Motor neuron (in vitro differentiated cells): ENCODE measurements at places on chromosomes 4 and X.

DNA sequence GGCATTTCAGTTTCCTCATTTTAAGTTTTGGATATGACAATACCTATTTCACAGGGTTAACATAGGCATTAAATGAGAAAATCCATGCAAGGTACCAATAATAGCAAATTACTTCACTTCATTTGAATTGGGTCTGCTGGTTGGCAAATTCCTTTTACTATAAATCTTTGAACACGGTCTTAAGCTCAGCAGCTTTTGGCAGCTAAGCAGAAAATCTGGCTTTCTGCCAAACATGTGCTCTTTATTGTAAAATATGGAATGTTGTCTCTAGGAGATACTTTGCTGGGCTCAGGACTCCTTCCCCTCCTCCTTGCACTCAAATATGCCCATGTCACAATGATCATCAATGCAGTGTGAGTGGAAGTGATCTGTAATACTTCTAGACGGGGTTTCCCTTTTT lies 16.8 kb upstream of the DMP1 start:
- ATAC-seq: no peak

DNA sequence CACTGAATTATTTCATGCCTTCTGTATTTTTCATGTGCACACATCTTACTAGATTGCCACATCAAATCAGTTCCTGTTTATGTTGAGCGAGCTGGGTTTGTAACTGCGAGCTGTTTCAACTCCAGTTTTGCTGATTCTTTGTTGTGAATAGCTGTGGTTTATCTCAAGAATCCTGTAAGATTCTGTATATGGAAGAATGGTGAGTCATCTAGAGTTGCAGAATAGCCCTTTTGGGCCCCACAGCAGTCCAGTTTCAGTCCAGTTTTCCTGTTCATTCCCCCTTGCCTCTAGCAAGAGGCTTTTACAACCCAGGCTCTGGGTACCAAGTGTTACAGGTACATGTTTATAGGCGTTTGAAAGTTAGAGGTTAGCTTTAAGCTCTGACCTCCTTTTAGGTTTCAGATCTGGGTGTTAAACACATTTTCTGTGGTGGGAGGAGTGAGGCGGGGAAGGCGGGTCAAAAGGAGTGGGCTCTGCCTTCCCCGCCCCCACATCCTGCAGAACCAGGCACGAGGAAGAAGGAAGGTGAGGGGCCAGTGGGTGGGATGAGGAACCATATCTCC lies 32.7 kb downstream of the TBC1D14 start:
- ATAC-seq: peak; percentile 70

DNA sequence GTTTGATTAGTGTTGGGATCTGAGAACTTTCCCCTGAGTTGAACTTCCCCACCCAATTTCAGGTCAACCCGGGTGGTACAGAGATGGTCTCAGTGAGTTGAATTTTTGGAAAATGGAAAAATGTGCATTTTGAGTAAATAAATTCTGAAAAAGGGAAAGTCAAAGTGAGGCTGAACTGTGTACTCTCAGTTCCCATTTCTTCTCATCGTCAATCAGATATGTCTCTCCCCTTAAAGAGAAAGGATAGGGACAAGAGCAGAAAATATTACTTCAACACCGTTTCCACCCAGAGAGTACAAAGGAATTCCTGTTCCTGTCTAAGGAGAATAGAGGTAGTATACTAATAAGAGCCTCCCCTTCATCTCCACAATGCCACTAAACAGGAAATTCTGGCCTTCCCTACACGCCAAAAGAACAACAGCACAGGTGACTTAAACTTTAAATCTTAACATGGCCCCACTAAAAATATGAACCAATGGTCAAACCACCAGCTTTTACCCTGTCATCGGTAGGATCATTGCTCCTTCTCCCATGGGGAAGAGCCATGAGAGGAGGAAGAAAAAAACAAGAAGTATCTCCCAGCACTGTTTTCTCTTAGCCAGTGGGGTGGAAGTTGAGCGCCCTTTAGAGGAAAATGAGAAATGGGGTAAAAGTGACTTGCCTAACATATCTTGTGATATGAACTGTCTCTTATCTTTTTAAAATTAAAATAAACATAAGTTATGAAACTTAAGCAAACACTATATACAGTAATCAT lies 30.3 kb downstream of the BMP3 start:
- ATAC-seq: no peak

- ATAC-seq: peak; percentile 93
These were observed 6.7 kb upstream of the PPID start for GRCh38 chr4:158729716-158730559.

DNA sequence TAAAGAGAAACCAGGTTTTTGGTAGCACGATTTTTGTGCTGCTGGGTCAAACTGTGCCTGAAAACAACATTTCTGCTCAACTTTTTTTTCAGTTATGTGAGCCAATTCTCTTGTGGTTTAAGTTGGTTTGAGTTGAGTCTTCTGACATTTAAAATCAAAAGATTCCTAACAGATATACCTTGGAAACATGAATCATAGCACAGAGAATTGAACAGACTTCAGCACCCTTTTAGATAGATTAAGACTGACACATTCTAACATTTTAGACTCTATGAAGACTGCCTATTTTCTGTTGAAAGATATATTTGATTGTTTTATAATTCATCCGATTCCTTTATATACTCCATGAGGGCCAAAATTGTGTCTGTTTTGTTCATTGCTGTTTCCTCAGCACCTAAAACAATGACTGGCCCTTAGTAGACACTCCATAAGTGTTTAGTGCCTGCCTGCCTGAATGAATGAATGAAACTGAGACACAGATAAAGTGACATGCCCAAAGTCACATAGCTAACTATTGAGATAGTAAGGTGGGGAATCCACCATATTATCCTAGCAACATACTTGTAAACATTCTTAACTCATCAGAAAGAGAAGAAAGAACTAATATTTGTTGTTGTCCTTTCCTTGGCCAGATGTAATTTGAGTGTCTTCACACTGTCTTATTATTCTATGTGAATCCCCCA lies 624.0 kb downstream of the MID1IP1 start:
- no peak for ATAC-seq
